T-helper 2 cell treated with Interferon-gamma antibody and Interleukin-4, amounts not matched to agents 5 μg/mL and 100 μg/mL, for 36 hours (primary cell): ENCODE measurements at places on chromosomes 4 and X.

- no peak for DNase-seq
Measured at GRCh38 chrX:74890676-74891430, 34.4 kb downstream of the NEXMIF start.

DNA sequence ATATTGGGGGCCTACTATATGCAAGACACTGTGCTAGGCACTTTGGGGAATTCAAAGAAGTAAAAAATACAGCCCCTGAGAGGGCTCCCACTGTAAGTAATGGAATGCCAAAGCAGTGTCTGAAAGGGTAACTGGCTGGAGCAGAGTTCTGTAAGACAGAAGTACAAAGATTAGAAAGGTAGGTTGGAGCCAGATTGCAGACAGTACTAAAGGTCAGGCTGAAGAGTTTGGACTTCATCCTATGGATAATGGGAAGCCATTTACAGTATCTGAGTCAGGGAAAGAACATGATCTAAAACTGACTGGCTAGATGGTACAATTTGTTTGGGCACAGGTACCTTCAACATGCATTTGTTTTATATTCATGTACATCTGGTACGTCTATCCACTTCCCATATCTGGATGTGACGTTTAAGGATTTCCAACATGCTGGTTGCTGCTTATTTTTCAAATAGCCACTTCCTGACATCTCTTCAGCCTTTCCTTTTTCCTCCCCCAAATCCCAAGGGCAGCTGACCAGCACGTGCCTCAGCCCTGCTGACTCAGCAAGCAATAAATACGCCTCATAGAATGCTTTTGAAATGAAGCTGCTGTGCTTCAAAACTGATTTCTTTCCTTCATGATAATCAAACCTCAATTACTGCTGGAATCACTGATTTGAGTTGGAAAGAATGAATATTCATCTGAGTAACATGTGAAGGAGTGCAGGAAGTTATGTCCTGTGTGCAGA lies 9.5 kb downstream of the ENOX2 start:
- no peak for DNase-seq

- DNase-seq, result no peak
Measured at GRCh38 chr4:128308986-128309385, 21.4 kb upstream of the PGRMC2 start.

DNA sequence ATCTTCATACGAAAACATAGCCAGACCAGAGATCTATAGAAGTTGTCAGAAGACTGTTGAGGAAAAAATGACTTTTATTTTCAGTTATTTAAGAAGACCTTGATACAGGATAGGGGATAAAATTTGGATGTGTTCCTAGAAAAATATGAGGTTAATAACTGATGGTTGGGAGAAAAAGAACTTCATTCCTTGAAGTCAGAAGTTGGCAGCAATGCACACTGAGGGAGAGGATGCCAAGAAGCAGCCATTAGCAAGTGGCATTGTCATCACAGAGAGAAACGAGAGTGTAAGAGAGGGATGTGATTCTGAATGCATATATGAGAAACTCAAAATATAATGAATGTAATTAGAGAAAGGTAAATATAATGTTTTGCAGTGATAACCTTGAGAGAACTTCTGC lies 382.1 kb upstream of the EPHA5 start:
- no peak for DNase-seq

DNA sequence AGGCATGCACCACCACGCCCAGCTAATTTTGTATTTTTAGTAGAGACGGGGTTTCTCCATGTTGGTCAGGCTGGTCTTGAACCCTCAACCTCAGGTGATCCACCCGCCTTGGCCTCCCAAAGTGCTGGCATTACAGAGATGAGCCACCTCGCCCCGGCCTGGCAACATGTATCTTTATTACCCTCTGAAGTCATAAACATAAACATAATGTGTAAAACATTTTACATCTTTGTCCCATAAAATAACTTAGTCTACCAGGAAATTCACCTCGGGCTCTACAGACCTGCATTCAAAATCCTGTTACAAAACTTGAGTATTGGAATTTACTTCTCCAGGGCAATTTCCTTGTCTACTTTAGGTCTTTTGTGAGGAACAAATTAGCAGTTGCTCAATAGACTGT lies 68.1 kb upstream of the DUSP21 start:
- no peak for DNase-seq

GRCh38 chr4:81891005-81891996 lies 419.6 kb upstream of the RASGEF1B start:
- no peak for DNase-seq

GRCh38 chr4:39490322-39490721 lies 31.5 kb downstream of the LIAS start:
- DNase-seq, result no peak

DNA sequence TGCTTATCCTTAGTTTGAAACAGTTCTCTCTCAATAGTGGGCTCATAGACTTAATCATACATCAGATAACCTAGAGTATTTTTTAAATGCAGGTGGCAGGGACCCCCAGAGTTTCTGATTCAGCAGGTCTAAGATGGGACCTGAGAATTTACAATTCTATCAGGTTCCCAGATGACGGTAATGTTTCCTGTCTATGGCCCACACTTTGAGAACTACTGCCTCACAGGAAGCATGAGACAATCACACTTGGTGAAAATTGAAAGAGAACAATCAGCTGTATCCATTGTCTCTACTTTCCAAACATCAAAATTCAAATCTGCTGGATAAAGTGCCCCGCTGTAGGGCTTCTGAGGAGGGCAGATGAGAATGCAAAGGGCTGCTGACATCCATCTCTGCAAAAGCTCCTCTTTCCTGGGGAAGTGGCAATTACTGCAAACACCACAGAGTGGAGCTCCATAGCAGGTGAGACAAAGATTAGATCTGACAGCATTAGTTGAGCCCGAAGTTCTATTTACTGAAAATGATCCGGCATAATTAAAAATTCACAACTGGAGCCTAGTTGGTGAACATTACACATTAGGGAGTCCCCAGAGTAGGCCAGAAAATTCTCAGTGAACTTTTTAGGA lies 187.8 kb upstream of the MBNL3 start:
- no peak for DNase-seq

- peak; percentile 42 for DNase-seq
Measured at GRCh38 chr4:15774020-15774420, 4.1 kb upstream of the CD38 start.

DNA sequence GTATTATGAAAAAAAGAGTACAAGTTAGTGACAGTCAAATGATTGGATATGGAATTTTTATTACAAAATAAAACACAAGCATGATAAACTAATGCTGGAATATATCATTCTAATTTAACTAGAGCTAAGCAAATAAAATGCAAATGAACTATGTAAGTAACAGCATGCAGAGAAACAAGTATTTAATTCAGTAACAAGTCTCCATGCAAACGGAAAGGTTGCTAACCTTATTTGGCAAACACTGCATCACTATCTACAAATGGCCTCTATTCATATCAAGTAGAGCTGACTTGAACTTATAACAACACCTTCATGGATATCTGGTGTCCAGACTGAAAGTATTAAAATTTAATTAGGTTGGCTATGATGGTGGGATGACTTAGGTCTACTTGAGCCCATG lies 15.4 kb downstream of the PPM1K start:
- no peak for DNase-seq

GRCh38 chr4:54497947-54498346 lies 159.8 kb upstream of the KIT start:
- DNase-seq, result no peak

DNA sequence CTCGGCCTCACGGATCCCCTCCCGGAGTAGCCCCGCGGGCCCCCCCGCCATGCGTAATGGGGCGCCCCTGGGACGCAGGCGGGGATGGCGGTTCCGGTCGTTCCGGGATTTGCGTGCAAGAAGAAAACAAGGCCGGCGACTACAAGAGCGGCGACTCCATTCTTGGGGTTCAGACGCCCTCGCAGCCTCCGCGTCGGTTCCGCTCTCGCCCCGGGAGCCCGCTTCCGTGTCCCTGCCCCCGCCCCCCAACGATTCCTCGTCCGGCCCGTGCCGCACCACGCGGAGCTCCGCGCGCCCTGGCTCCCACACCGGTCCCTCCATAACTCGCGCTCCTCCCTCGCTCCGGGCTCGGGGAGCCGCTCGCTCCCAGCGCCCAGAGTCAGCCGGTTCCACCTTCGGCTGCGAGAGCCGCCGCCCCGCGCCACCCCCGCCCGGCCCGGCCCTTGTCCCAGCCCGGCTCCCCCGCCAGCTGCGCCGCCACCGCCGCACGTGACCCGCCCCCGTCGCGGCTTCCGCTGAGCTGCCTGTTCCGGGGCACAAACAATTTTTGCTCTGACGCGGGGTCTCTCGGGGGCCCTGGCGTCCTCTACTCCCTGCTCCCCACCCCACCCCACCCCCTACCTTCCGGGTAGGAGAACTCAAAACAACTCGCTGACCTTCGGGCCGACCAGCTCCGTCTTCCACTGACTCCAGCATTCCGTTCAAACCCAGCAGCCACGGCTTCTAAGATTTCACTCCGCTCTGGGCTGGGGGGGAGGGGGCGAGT lies 78.8 kb upstream of the BCOR start:
- DNase-seq, result peak; percentile 68

DNA sequence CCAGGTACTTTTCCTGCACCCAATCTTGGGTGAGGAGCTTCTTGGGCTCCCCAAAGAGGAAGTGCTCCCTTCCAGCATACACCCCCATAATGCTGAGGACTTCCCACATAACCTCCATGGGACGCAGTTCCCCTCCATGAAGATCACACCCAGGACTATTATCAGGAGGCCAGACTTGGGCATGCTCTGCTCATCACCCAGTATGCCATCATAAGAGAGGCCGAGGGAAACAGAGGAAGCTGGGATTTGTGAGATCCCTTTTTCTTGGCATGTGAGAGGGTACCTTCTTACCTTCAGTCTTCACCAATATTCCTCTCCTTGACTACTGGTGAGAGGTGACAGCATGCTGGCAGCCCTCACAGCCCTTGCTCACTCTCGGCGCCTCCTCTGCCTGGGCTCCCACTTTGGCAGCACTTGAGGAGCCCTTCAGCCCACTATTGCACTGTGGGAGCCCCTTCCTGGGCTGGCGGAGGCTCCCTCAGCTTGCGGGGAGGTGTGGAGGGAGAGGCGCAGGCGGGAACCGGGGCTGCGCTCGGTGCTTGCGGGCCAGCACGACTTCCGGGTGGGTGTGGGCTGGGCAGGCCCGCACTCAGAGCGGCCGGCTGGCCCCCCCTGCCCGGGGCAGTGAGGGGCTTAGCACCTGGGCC lies 15.7 kb upstream of the HSFX1 start:
- no peak for DNase-seq
